ENCODE measurements at places on chromosomes 13 and 19. TPM values are rescaled to one million over a fixed set of nuclear protein-coding genes. Genes with fewer than 3 reads are reported as not detected.

The AMH gene
- total RNA-seq = 0.92 TPM

The SERP2 gene
- total RNA-seq = 3.9 TPM

The RYR1 gene
- 4.3 TPM for total RNA-seq

The OR7C1 gene
- total RNA-seq = not detected

The MPND gene
- total RNA-seq = 5.8 TPM

The SELENOW gene
- total RNA-seq = 504 TPM

The AKT1S1 gene
- 15.2 TPM for total RNA-seq

Data from thoracic aorta (tissue), 2 donors.